ENCODE measurements at places on chromosomes 5 and 9.

- no peak for DNase-seq
Observed at GRCh38 chr5:98106116-98107031, 667.1 kb upstream of the RGMB start.

GRCh38 chr5:154162539-154163151 lies 27.9 kb upstream of the GALNT10 start:
- DNase-seq = no peak

DNA sequence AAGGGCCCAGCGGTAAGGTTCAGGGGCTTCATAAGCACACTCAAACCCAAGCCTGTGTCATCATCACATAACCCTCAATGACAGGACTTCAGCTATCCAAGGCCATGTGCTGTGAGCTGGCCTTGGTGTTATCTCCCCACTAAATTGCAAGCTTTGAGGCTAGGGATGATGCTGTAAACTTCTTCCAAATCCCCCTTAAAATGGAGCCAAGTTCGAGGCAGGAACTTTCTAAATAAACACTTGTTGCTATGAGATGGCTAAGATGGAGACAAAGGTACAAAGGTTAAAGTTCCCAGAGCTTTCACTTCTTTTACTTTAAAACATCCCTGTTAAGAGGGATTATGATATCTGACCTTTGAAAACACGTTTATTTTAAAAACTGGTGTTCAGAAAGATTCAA lies 123.6 kb downstream of the MYO10 start:
- DNase-seq = no peak

- no peak for DNase-seq
Observed at GRCh38 chr9:104301755-104302154, 202.3 kb upstream of the OR13F1 start.

DNA sequence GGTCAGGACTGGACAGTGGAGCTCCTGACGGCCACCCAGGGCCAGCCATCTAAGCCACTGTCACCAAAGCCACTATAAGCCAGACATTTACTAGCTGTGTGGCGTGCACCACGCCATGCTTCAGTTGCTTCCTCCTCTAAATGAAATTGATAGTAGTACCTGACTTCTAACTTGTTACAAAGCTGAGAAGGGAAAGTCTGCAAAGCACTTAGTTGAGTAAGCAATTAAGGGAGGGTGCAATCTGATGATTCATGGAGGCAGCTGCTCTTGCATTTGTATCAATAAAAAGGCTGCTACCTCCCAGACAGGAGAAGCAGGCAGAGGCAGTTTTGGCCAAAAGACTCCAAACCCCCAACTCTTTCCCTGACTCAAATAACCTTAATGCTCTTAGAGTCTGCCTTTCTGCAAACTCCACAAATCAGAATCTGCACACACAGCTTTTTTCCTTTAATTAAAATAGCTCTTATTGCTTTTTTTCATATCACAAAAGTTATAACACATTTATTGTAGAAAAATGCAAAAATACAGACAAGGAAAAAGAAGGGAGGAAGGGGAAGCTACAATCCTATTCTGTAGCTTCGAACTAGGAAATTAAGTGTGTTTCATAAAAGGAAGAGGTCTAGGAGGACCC lies 19.3 kb upstream of the RAPGEF1 start:
- no peak for DNase-seq
